ENCODE measurements at places on chromosomes 5 and 9.

- no peak for DNase-seq
Measured at GRCh38 chr5:54305737-54306136, 4.6 kb downstream of the ARL15 start.

- no peak for DNase-seq
Measured at GRCh38 chr9:88270413-88270812, 117.8 kb upstream of the SPIN1 start.

DNA sequence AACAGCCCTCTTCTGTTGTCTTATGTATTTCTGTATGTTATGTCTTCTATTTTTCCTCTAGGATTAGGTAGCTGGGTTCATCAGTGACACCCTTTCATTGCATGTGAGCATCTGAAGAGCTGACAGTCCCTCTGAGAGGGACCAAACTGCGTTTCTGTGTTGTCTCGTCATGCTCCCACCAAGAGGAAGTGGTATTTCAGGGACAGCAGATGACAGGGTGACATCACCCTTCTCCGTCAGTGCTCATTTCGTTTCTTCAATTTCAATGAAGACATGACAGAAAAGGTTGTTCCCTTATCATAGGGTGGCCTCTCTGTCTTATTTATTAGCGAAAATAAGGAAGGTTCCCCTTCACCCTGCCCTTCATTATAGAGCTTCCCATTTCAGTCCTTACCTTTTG lies 225.9 kb upstream of the NR4A3 start:
- peak; percentile 12 for DNase-seq

GRCh38 chr9:137049544-137050449 lies 3.8 kb upstream of the NPDC1 start:
- DNase-seq: peak; percentile 73

DNA sequence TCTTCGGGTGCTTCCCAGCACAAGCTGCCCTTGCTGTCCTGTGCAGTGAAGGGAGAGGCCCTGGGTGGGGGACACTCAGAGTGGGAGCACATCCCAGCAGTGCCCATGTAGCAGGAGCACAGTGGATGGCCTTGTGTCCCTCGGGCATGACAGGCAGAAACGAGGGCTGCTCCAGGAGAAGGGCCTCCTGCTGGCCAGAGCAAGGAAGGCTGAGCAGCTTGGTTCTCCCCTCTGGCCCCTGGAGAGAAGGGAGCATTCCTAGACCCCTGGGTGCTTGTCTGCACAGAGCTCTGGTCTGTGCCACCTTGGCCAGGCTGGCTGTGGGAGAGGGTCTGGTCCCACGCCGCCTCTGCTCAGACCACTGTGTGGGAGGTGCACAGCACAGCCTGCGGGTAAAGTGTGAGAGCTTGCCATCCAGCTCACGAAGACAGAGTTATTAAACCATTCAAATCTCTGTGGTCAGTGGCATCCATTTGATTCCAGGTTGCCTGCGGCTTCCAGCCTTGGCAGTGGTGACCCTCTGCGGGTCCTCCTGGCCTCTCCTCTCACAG lies 18.3 kb downstream of the FBXW5 start:
- DNase-seq: no peak

DNA sequence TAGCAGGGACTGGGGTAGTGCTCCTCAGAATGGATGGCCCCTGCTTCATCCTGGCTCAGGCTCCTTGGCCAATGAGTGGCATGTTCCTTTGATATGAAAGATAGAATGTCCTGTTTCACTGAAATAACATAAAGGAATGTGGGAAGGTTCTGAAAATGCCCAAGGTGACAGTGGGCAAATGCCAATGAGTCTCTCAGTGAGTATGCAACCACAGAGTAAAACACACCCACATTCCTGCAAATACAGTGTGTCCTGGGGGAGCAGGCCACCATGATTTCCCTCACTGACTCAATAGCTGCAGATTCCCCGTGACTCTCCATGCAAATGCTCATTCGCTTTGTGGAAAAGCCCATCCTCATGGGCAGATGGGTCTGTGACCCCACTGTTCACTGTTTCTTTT lies 36.4 kb downstream of the ZNF366 start:
- DNase-seq: no peak
